GM13976 (cell line): ENCODE measurements at places on chromosomes 5 and 9.

DNA sequence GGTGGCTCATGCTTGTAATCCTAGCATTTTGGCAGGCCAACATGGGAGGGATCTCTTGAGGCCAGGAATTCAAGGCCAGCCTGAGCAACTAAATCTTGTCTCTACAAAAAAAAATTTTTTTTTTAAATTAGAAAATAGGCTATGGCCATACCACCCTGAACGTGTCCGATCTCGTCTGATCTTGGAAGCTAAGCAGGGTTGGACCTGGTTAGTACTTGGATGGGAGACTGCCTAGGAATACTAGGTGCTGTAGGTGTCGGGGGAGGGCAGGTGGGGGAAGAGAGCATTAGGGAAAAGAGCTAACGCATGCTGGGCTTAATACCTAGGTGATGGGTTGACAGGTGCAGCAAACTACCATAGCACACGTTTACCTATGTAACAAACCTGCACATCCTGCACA, 39.5 kb downstream of the DDX4 start:
- DNase-seq = no peak

GRCh38 chr9:133238272-133238850, 29.3 kb upstream of the OBP2B start:
- DNase-seq = peak; percentile 68

GRCh38 chr5:140420226-140420570, 18.6 kb downstream of the ANKHD1 start:
- no peak for DNase-seq

DNA sequence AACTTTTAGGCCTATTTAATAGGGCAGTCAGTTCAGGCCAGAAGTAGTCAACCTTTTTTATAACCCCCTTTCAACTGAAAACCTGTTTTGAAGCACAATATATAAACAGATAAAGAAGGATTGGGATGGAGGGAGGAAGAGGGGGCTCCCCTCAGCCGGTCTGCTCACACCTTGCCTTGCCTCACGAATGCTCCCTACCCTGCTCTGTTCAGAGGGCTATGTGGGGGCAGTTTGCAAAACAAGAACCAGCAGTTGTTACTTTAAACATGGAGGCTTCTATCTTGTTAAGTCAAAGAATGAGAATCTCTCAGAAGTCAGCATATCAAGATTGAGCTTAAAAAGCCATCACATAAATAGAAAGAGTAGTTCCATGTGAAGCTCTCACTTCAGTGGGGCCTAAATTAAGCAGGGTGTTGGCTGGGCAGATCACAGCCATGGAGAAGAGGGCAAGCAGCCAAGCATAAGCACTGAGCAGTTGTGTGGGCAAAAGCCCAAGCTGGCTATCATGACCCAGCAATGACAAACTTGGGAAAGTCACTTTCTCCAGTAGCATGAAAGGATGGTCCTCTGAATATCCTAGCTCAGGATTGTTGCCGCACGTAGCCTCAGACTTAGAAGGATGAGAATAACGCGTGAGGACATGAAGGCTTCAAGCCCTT, 70.6 kb downstream of the ALDH1A1 start:
- DNase-seq = no peak

DNA sequence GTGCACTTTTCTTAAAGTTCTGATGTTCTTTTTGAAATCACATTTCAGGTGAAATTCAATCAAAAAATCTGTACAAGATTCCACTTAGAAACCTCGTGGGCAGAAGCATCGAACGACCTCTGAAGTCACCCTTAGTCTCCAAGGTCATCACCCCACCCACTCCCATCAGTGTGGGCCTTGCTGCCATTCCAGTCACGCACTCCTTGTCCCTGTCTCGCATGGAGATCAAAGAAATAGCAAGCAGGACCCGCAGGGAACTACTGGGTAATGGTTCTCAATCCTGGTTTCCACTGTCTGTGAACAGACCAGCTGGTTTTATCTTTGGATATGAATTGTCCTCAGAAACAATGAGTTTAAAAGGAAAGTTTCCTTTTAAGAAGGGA, 8.1 kb upstream of the SLC2A8 start:
- no peak for DNase-seq

- DNase-seq = no peak
Measured at GRCh38 chr5:14267166-14267838, 124.2 kb downstream of the TRIO start.

DNA sequence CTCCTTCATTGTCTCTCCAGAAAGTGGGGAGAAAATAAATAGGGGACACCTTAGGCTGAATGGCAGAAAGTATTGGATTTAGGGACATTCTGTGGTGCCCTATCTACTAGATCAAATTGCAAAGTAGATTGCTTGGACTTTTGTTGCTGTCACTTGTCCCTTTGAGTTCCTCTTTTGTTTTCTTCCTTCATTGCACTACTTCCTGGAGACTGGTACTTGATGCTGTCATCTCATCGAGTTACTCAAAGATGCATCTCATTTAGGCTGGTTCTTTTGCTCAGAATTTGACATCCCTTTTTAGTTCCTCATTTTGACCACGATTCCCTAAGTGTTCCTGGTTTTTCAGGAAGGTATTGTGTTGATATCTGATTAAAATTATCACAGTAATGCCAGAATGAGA, 137.6 kb downstream of the ADGRV1 start:
- DNase-seq = no peak

GRCh38 chr5:177390363-177391300, 6.4 kb downstream of the SLC34A1 start:
- DNase-seq = peak; percentile 92

- no peak for DNase-seq
Measured at GRCh38 chr9:14345354-14346230, 31.7 kb upstream of the NFIB start.

- DNase-seq = no peak
Measured at GRCh38 chr5:43482490-43483297, 971 bp downstream of the TMEM267 start.

DNA sequence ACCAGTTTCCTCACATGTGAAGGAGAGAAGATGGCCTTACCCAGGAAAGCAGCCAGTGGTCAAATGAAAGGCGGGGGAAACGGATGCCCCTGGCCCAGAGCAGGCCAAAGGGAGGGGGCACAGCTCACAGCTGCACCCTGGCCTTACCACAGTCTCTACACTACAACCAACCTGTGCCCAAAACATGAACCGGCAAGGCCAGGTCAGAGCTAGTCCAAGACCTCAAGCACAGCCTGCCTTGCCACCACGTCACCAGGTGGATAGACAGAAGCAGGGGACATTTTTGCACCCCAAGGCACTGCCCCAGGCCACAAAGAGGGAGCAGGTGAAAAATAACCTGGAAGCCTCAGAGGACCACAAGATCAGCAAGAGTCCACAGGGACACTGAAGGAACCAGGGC, 4.5 kb downstream of the GRIN1 start:
- DNase-seq = no peak
